ENCODE measurements at places on chromosomes 12 and 14.

DNA sequence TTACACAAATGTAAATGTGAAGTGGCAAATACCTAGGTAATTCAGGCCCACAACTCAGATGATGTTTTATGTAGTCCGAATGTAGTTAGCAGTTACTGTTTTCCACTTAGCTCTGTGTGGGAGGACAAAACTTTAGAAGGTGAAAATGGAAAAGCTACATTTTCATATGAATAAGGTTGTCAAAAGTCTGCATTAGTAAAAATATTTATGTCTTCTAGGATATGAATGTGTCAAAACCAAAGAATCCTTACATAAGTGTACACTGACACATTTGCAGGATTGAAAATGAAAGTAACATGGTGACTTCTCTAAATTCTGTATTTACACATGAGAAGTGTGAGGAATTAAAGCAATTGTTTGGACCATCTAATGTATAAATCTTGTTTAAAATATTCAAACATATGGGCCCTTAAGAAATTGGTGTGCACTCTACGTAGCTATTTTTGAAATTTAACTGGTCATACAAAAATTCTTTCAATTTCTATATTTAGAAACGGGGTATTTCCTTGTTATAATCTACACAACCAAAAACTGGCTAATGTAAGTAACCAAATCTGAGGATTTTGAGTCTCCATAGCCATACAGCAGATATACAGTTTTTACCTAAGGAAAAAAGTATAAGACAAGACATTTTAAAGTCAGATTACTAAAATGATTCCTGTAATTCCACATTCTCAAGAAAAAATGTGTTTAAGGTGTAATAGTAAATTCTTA lies 5.4 kb downstream of the CDKN1B start:
- peak; percentile 47 for DNase-seq

DNA sequence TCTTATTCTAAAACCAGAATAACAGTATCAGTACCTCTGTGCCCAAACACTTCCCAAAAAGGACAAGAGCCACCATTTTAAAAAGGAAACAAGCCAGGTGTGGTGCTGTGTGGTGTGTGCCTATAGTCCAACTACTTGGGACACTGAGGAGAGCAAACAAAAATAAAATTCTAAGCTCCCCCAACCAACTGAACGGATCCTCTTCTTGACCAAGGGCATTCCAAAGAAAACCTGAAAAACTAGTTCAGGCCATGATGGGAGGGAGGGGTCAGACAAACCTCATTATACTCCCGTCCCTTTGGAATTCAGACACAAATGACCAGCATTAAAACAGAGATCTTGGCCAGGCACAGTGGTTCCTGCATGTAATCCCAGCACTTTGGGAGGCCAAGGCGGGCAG lies 20.5 kb downstream of the SLC11A2 start:
- DNase-seq, result no peak

DNA sequence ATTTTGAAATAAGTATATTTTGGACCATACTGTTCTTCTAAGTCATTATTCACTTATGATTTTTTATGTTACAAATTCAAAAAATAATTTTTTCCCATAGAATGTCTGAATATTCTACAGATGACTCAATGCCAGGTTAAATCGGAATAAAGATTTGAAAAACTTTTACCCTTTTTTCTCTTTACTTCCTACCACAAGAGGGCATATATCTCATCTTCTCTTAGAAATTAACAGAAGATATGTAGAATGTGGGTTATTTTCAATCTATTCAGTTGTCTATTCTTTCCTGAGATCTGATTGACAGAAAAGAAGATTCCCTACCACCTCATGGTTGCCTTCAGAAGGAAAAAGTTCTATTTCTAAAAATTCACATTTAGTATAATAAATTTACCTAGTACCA lies 53.0 kb upstream of the KITLG start:
- no peak for DNase-seq

DNA sequence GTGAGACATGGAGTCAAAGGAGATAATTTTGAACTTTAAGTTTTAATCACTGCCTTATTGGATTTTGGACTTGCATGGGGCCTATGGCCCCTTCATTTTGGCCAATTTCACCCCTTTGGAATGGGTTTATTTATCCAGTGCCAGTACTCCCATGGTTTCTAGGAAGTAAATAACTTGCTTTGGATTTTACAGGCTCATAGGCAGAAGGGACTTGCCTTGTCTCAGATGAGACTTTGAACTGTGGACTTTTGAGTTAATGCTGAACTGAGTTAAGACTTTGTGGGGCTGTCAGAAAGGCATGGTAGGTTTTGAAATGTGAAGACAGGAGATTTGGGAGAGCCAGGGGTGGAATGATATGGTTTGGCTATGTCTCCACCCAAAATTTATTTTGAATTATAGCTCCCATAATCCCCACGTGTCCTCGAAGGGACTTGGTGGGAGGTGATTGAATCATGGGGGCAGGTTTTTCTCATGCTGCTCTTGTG lies 448.1 kb downstream of the NAV3 start:
- no peak for DNase-seq

DNA sequence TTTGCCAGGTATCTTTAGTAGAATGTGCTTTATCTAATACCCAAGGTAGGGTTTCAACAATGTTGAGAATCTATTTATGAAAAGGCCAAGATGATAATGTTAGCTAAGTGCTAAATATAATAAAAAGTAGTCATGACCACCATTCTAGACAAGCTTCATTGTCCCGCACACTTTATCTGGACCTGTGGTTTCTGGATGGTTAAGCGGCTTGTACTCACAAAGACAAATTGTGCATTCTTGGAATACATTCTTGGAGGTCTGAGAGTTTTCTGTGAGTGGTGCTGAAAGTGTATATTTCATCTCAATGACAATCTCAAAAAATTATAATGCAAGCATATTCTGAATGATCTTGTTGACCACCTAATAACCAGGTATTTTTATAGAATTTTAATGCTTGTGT lies 646.9 kb downstream of the DIO2 start:
- no peak for DNase-seq

DNA sequence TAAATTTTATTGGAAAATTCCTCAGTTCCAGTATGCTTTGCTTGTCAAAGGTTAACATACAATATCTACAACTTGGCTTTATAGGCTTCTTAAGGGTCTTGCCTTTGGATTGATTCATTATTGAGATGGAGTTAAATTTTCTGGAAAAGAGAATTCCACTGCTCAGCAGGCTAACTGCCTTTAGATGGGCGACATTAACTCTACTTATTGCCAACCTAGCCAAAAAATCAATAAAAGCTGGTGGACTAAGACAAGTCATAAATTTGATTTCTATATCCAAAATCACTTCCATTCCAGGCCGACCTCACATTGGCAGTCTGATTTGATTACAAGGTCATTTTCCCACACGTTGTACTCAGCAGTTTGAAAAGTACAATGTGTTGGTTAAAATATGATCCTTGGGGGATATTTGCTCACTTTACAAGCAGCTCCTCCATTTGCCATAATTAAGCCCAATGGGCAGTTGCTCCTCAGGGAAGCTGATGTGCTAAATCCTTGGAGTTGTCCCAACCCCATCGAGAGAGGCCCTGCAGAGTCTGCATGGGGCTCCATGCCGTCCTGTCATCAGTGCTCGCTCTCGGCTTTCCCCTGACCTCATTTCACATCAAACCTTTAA lies 36.1 kb upstream of the CRY1 start:
- no peak for DNase-seq

GRCh38 chr12:2355604-2356003 lies 302.8 kb downstream of the CACNA1C start:
- no peak for DNase-seq

DNA sequence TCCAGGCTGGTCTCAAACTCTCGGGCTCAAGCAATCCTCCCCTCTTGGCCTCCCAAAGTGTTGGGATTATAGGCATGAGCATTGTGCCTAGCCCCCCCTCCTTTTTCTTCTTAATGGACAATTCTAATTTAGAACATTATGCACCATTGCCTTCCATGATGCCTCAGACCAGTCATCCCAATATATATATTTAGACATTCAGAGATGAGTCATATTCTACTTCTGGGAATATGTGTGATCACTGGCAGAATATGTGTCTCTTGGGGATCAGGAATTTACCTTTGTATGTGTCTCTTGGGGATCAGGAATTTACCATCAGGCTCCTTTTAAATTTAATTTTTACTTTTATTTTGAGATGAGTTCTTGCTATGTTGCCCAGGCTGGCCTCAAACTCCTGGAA lies 7.5 kb upstream of the CCDC177 start:
- no peak for DNase-seq

- no peak for DNase-seq
Observed at GRCh38 chr12:25573346-25573745, 20.3 kb upstream of the LMNTD1 start.

GRCh38 chr12:114852976-114853529 lies 169.1 kb upstream of the TBX3 start:
- DNase-seq, result no peak

- DNase-seq, result no peak
Observed at GRCh38 chr12:13472690-13473089, 276.2 kb downstream of the EMP1 start.

- DNase-seq, result no peak
Observed at GRCh38 chr14:91005716-91006115, 54.7 kb downstream of the RPS6KA5 start.

- no peak for DNase-seq
Observed at GRCh38 chr14:68807148-68807600, 14.3 kb upstream of the ZFP36L1 start.

- DNase-seq, result no peak
Observed at GRCh38 chr12:120668868-120669840, 17.8 kb upstream of the MLEC start.

- DNase-seq, result no peak
Observed at GRCh38 chr12:95096852-95097251, 23.4 kb upstream of the NR2C1 start.

GRCh38 chr12:132881818-132882217 lies 5.6 kb downstream of the CHFR start:
- no peak for DNase-seq

GRCh38 chr12:106945261-106945851 lies 10.4 kb upstream of the TMEM263 start:
- no peak for DNase-seq

GRCh38 chr12:110312581-110313360 lies 31.7 kb downstream of the ATP2A2 start:
- DNase-seq, result no peak

- DNase-seq, result no peak
Observed at GRCh38 chr14:100652744-100653143, 65.5 kb upstream of the BEGAIN start.

GRCh38 chr14:95300002-95300696 lies 19.6 kb downstream of the CLMN start:
- peak; percentile 61 for DNase-seq

GRCh38 chr14:75493592-75494087 lies 28.6 kb upstream of the BATF start:
- no peak for DNase-seq

DNA sequence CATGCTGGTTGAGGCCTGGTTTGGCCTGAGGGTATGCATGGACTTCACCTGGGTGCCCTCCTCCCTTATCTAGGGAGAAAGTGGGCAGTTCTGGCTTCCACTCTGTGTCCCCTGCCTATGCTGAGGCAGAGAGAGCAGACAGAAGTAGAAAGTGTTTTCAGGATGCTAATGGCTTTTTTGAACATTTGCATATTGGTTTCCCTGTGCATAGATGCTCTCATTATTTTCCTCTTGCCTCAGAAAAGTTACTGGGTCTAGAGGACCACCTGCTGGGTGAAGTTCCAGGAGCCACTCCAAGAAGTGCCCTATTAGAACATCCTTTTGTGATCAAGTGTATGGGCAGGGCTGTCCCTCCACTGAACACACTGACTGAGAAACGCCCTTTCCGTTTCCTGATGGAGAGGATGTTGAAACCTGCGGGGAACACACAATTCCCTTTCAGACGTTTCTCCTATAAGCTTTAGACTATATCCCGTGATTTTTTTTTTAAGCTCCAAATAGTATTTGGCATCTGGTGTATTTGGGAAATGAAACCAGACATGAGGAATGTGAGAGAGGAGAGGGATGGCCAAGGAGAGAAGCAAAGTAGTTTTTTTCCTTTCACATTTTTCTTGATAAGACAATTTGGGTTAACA lies 66.6 kb downstream of the DAAM1 start:
- DNase-seq, result peak; percentile 30

DNA sequence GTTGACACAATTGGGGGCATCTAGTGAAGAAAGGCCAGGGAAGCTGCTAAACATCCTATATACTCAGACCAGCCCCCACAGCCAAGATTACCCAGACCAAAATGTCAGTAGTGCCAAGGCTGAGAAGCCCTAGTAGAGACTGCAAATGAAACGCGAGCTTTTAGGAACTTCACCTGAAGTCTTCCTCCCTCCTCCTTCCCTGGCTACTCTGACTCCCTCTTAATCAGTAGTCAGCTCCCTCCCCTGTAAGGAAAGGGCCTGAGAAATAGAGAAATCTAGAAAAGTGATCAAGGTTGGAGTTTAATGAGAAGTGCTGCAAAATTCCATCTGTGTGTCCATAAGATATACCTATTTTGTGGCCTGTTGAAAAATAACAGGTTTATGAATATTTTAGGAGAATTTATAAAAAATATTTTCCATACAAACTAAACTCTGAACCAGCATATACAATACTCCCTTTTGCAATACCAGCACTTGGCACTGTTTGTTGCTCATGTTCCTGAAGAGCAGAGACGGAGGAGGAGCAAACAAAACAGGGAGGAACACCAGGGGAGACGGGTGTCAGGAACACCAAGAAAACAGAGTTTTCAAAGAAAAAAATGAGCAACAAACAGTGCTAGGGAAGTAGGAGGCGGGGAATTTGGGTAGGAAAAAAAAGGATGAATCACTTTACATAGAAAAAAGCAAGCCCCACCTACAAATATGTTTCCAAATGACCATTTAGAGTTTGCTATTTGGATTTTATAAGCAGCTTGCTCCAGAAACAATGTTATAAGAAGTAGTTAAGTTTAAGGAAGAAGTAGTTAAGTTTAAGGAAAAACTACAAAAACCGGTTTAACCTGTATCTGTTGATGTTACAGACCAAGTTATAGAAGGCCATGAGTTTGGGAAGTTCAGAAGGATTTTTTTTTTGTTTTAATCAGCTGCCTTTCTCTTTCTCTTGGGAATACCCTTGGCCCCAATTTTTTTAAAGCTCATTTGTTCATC lies 282.1 kb upstream of the GRIP1 start:
- DNase-seq, result no peak

GRCh38 chr12:93777254-93777653 lies 100.1 kb downstream of the CRADD start:
- no peak for DNase-seq

- DNase-seq, result no peak
Observed at GRCh38 chr12:14367040-14367661, 1.7 kb downstream of the ATF7IP start.

- no peak for DNase-seq
Observed at GRCh38 chr12:114851981-114852380, 168.0 kb upstream of the TBX3 start.

GRCh38 chr12:57224973-57225679 lies 4.4 kb upstream of the SHMT2 start:
- DNase-seq, result peak; percentile 76

- no peak for DNase-seq
Observed at GRCh38 chr12:94621662-94622359, 28.5 kb downstream of the TMCC3 start.

- DNase-seq, result no peak
Observed at GRCh38 chr12:6386491-6386890, 2.5 kb downstream of the LTBR start.

DNA sequence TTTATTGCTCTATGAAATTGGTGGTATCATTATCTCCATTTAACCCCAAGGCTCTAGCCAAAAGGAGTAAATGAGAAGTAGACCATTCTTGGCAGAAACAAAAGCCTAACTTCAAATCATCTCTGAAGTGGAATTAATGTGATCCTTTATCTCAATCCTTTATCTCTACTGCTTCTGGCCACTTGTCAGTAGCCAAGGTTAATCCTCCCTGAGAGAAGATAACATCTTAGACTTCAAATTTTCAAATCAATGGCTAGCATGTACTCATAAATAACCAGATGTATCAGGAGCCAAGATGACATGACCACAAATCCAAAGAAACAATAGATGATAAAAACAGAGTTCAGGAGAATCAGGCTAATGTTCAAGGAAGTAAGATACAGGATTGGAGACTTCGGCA lies 123.1 kb upstream of the RASSF8 start:
- no peak for DNase-seq
